ENCODE measurements at places on chromosomes 1 and 21. TPM values are rescaled to one million over a fixed set of nuclear protein-coding genes. Genes with fewer than 3 reads are reported as not detected.

ACKR1 gene
- total RNA-seq = not detected

LCE6A gene
- not detected for total RNA-seq

MPL gene
- total RNA-seq = not detected

OR2L8 gene
- not detected for total RNA-seq

SYNC gene
- 0.75 TPM for total RNA-seq

MROH7 gene
- total RNA-seq = not detected

CYP2J2 gene
- total RNA-seq = 4.5 TPM

SORT1 gene
- total RNA-seq = 9.5 TPM

DNA sequence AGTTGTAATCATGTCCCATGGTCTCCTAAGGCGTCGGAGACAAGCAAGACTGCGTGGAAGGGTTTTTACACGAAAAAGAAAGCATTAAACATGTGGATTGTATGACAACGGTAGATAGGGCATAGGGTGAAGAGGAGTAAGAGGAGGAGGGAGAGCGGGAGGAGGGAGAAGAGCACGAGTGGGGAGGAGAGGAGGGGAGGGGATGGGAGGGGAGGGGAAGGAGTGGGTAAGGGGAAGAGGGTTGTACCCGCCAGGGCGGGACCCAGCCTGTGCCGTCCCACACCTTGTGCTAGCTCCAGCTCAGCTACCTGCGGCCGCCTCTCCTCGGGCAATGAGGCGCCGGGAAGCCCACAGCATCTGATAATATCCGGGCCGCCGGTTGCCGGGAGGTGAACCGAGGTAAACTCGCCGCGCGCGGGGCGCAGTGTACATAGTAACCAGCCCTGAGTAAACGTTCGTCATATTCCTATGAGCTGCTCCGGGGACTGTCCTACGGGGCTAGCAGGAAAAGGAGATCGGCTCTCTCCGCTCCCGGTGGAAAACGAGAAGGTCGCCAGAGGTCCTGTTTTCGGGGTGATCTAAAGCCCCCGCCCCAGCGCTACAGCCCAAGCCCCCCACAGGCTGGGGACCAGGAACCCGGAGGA, 449 bp upstream of the RCAN3 start:
- DNase-seq = peak; percentile 54

DNA sequence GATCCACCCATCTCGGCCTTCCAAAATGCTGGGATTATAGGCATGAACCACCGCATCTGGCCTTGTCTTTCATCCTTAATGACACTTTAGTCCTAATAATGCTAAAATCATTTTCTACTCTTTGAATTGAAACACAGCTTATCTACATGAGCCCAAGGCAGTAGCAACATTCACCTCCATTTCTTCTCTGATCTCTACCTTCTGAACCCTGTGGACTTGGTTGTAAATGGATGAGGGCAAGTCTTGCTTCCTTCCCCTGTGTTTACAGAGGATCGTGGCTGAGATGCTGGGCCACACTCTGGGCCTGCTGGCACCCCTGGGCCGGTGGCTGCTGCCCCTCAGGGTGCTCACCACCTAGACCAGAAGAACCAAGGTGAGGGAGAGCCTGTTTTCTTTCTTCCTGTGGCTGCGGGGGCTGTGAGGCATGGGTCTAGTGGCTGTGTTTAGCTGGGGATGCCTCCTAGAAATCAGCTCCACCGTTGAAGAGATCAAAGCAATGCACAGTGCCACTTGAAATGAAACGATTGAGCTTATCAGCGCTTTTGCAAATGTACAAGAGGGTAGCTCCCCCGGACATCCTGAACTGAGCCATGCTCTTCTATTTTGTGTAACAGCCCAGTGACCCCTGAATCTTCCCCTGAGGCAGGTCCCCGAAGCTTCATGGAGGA, 32.2 kb upstream of the LGALS8 start:
- DNase-seq = no peak

- DNase-seq = no peak
Measured at GRCh38 chr1:225712391-225712790, 59.5 kb upstream of the ENAH start.

GRCh38 chr1:36622741-36623648, 140.3 kb upstream of the CSF3R start:
- peak; percentile 18 for DNase-seq

DNA sequence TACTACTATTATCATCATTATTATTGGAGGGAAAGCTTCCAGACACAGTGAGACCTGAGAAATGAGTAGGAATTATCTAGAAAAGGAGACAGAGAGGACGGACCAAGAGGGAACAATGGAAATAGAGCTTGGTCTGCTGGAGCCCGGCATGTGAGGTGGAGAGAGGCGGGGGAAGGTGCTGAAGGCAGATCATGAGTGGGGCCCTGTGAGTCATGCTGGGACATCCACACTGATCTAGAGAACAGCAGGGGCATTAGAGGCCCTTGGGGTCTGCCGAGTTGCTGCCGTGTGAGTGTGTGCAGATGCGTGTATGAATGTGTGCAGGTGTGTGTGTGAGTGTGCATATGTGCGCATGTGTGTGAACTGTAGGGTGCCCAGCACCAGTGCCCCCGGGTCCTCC, 65.7 kb downstream of the TMCO4 start:
- no peak for DNase-seq

DNA sequence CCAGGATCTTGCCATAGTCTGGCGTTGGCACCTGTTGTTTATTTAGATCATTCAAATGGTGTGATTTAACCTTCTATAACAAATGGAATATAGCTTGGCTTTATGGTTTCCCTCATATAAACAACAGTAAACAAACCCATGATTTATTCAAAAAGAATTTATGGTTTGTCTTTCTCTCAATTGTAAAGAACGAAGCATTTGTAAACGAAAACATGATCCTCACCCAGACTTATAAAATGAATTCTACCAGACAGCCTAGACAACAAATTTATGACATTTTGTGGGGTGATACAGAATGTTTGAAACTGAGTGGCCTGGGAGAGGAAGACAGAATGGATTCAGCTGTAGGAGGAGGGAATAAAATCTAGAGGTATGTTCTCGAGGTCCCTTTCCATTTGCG, 66.1 kb upstream of the PTGFR start:
- DNase-seq = no peak

DNA sequence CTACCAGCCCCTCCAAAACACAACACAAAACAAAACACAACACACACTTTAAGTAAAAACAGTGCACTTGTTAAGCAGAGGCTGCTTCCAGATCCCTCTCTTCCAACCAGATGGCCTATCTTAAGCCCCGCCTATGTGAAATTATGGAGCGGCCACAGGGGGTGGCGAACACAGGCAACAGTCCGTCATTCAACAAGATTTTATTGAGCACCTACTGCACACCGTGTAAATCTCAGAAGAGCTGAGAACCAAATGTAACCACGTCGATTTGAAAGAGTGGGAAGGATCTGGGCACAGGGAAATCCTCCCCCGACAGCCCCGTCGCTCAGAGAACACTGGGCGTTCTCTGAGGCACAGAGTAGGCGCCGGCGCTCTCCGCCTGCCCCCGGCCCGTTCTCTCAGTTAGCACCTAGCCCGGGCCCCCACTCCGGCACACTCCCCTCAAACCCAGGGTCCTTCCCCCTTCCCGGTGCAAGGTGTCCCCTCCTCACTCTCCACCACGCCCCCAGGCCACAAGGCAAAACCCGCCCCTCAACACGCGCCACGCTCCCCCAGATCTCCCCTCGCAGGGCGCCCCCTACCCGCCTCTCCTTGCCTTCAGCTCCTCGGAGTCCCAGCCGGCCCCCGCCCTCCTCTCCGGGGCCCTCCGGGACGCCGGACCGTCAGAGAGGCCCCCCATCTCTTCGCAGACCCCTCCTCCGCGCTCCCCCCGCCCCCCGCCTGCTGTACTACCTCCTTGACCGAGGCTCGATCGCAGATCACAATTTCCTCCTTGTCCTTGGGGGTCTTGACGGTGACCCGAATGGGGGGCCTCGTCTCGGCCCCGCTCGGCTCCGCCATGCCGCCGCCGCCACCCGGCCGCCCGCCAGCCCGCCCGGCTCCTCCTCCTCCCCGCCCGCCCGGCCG, 483 bp downstream of the UBQLN4 start:
- DNase-seq = peak; percentile 63

GRCh38 chr21:25827513-25827912, 92.7 kb downstream of the GABPA start:
- no peak for DNase-seq

DNA sequence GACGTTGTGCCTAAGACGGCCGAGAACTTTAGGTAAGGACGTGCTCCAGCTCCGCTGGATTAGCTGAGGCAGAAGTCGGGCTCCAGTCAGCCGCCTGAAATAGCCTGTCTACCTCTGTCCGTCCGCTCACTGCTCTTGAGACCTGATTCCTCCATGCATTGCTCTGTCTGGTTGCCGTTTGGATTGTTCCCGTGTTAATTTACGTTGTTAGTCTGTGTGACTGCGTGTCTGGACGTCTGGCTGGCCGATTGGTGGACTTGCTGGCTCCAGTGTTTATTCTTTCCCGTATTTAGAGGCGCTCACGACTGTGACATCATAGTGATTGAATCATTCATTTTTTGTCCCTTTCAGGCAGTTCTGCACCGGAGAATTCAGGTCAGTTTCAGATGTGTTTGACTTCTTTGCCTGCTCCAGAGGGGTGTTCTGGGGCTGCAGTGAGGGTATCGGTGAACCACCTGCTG, 684 bp downstream of the PPIH start:
- no peak for DNase-seq

DNA sequence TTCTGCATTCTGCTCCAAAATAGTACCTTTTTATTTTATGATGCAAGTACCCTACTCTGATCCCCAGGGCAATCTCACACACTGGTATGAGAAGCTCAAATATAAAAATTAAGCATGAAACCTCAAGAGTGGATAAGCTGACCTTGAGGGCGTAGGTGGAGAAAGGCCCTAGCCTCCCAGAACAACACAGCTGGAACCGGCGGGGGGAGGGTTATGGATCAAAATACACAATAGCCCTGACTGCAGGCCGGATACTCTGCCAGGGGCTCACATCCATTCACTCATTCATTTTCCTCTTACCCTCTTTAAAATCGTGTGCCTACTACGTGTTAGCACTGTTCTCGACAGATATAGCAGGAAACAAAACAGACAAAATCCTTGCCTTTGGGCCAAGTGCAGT, 32.8 kb upstream of the ECE1 start:
- no peak for DNase-seq

DNA sequence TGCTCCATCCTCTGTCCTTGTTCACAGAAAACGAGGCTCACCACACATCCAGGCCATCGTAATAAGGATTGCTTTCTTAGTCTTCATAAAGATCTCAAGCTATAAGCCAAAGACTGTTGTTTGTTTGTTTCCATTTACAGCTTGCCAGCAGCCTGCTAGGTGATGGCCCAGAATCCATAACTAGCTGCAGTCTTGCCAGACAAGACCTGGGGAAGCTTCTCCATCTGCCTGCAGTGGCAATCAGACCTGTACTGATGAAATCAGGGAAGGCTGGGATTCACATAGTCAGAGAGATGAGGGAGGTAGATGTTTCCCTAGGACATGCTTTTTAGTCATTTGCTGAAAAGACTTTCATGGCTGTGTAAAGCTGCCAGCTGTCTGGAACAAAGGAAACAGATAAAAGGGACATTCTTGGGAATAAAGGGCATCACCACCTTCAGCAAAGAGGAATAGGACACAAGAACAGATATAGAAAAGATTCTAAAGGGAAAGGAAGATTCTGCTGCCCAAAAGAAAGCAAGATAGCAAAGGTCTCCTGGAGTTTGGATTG, 51.0 kb downstream of the MT1HL1 start:
- no peak for DNase-seq

GRCh38 chr1:113031171-113031933, 41.6 kb upstream of the LRIG2 start:
- DNase-seq = no peak

- DNase-seq = no peak
Measured at GRCh38 chr1:22615886-22616285, 20.5 kb upstream of the C1QA start.

DNA sequence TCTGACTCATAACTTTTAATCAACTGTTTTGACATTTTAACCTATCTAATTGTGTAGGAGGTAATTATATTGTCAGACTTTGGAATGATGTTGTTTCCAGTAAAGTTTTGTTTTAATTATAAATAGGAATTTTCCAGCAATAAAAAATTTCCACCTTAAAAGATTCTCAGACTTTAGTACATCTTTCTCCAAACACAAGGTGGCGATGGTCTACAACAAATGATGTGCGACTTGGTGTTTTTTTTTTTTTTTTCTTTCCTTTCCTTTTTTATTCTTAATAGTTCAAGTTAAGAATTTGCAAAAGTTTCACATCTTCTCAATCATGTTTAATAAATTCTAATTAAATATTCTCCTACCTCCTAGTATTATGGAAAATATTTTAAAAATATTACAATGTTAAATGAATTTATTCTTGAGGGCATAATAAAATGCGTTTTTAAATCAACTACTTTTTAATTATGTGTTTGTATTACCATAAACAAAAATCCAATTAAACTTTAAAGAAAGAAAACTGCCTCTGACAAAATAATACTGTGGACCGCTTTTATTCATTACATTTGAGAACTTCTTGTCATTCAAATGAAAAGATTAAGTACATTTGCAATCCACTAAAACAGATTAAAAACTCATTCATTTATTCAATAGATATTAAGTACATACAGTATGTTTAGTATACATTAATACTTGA, 4.4 kb upstream of the ADAMTS1 start:
- DNase-seq = peak; percentile 53

DNA sequence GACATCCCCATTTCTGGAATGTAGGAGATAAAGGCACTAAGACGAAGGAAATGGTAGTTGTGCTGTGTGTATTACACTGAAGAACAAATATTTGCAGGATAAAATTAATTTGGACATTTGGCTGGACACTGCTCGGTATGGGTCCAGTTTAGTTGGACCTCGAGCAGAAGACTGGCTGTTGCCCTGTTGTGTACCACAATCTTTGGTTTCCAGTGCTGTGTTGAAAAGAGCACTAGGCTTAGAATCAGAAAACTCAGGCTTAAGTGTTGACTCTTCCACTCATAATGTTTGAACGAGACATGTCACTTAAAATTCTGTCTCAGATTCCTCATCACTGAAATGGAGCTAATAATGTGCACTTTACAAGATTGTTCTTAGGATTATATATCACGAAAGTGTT, 1.2 kb upstream of the ARPC5 start:
- no peak for DNase-seq

DNA sequence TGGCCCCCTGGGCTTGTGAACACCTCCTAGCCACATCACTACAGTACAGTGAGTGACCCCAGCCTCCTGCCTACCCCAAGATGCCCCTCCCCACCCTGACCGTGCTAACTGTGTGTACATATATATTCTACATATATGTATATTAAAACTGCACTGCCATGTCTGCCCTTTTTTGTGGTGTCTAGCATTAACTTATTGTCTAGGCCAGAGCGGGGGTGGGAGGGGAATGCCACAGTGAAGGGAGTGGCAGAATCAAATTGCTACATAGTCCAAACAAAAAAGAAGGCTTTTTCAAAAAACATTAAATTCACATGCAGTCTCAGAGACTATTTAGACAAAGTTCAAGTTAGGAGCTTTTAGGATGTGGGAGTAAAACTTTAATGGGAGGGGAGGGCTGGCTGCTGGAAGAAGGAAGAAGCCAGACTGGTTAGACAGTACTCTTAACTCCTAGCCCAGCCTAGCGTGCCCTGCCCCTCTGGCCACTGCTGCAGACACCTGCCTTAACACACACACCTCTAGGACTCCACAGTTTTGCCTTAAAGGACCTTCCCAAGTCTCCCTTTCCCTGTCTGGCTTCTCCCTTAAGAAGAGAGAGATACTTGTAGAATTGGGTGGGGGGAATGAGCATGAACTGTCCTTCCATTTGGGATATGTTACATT, 9.4 kb downstream of the PEA15 start:
- DNase-seq = no peak

Measured in Caki2 (cell line).